ENCODE measurements at places on chromosomes 12 and 14.

- no peak overlapping the region for H3K27ac ChIP-seq
- H3K27me3 ChIP-seq = no peaks in the 10 kb centered on the region
- no peaks in the 10 kb centered on the region for H3K36me3 ChIP-seq
- no peak overlapping the region for H3K4me3 ChIP-seq
- no peak for DNase-seq
Observed at GRCh38 chr14:93135399-93135798, 19.7 kb upstream of the ITPK1 start.

DNA sequence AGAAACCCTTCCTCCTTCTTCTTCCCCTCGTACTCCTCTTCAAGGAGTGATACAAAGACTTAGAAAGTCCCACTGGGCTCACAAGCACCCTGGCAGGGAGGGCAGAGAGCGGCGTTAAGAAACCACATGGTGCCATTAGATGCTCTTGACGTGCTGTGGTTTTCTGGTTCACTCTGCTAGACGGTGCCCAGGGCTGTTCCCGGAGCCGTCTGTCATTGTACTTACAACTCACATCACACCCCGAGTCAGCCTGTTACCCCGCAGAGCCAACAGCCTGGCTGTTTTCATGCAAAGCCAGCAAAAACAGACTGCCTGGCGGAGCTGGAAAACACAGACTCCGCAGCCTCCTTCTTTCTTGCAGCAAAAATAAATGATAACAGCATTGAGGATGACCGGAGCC, 232.6 kb upstream of the TBX3 start:
- H3K27me3 ChIP-seq = no peaks in the 10 kb centered on the region
- H3K36me3 ChIP-seq = no peaks in the 10 kb centered on the region
- H3K27ac ChIP-seq = no peak overlapping the region
- no peak overlapping the region for H3K4me3 ChIP-seq
- no peaks in the 10 kb centered on the region for H3K4me1 ChIP-seq

DNA sequence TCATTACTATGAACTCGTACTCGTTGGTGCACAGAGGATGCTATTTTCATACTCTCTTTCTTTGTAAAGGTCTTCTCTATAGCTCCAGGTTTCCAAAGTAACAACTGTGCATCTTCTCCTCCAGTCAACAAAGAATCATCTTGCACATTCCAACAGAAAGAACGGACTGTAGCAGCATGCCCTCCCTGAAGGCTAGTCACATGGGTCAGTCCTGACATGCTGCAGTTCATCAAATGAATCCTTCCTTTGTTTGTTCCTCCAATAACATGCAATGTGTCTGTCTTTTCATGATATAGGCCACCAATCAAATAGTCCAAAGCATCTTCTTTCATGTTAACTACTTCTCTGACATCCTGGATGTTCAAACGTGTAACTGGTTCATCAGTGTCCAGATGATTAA, 42.9 kb downstream of the WDR89 start:
- H3K4me1 ChIP-seq = no peaks in the 10 kb centered on the region
- peaks cover 35% of the 10 kb centered on the region for H3K36me3 ChIP-seq
- no peaks in the 10 kb centered on the region for H3K27me3 ChIP-seq
- no peak overlapping the region for H3K4me3 ChIP-seq
- no peak for DNase-seq
- H3K27ac ChIP-seq = no peak overlapping the region

GRCh38 chr12:44246482-44247105, 410.7 kb downstream of the TMEM117 start:
- DNase-seq = no peak
- no peaks in the 10 kb centered on the region for H3K36me3 ChIP-seq
- H3K4me3 ChIP-seq = no peak overlapping the region
- no peaks in the 10 kb centered on the region for H3K27me3 ChIP-seq
- no peak overlapping the region for H3K27ac ChIP-seq
- H3K4me1 ChIP-seq = no peaks in the 10 kb centered on the region

- H3K27me3 ChIP-seq = no peaks in the 10 kb centered on the region
- no peaks in the 10 kb centered on the region for H3K36me3 ChIP-seq
- no peak overlapping the region for H3K27ac ChIP-seq
- no peaks in the 10 kb centered on the region for H3K4me1 ChIP-seq
- no peak overlapping the region for H3K4me3 ChIP-seq
- no peak for DNase-seq
Observed at GRCh38 chr14:60188115-60188514, 22.9 kb upstream of the DHRS7 start.

DNA sequence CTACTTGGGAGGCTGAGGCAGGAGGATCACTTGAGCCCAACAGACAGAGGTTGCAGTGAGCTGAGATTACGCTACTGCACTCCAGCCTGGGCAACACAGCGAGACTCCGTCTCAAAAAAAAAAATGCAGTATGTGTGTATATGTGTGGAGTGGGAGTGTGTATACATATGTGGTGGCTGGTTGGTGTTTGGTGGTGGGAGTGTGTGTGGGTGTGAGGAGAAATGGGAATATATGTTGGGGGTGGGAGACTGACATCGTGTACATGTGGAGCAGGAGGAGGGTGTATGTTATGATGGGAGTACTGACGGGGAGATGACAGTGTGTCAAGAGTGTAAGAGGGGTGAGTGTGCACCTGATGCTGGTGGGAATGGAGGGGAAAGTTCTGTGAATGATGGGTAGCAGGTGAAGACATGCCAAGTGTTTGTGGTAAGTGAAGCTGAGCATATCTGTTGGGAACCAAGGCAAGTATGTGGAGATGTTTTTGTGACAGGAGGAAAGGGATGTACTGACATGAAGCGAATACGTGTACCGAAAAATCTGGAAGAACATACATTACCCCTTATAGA, 4.2 kb downstream of the PNMA1 start:
- DNase-seq = no peak
- H3K4me1 ChIP-seq = peaks cover 16% of the 10 kb centered on the region
- peaks cover 35% of the 10 kb centered on the region for H3K36me3 ChIP-seq
- H3K4me3 ChIP-seq = no peak overlapping the region

GRCh38 chr14:55274751-55275150, 3.5 kb downstream of the FBXO34 start:
- H3K4me1 ChIP-seq = peaks cover 28% of the 10 kb centered on the region
- no peaks in the 10 kb centered on the region for H3K27me3 ChIP-seq
- peaks cover 28% of the 10 kb centered on the region for H3K36me3 ChIP-seq
- no peak for DNase-seq

DNA sequence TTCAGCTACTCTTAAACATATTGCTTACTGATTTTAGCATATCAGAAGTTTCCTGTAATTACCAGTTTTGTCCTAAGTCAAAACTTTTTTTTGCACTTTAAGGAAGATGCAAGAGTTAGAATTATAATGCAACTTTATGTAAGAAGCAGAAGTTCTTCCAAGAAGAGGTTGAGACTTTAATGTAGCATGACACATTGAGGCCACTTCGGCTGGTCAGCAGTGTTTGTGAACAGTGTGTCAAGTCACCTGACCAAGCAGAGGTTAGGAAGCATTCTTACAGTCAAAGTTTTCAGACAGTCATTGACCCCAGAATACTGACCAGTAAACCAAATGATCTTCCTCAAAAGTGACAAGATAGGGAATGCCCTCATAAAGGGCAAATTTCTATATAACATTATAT, 15.2 kb downstream of the FGFR1OP2 start:
- H3K27ac ChIP-seq = no peak overlapping the region
- no peak for DNase-seq
- no peak overlapping the region for H3K4me3 ChIP-seq

DNA sequence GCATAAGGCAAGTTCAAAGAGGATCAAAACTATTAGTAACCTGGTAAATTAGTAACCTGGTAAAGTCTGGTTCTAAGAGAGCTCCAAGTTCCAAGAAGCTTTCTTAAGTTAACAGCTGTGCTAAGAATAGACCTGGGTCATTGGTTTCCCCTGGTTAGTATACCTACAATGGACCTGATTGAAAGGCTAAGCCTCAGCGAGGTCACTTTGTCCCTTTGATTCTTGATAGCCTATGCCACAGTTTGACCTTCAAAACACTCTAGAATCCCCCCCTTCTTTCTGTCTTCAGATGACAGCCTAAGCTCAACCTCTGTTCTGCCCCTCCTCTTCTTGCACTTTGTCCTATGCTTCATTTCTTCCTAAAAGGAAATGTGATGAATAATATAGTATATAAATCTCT, 53.0 kb downstream of the LLPH start:
- no peaks in the 10 kb centered on the region for H3K27me3 ChIP-seq
- DNase-seq = no peak
- H3K4me3 ChIP-seq = no peak overlapping the region
- H3K27ac ChIP-seq = no peak overlapping the region
- H3K4me1 ChIP-seq = no peaks in the 10 kb centered on the region

DNA sequence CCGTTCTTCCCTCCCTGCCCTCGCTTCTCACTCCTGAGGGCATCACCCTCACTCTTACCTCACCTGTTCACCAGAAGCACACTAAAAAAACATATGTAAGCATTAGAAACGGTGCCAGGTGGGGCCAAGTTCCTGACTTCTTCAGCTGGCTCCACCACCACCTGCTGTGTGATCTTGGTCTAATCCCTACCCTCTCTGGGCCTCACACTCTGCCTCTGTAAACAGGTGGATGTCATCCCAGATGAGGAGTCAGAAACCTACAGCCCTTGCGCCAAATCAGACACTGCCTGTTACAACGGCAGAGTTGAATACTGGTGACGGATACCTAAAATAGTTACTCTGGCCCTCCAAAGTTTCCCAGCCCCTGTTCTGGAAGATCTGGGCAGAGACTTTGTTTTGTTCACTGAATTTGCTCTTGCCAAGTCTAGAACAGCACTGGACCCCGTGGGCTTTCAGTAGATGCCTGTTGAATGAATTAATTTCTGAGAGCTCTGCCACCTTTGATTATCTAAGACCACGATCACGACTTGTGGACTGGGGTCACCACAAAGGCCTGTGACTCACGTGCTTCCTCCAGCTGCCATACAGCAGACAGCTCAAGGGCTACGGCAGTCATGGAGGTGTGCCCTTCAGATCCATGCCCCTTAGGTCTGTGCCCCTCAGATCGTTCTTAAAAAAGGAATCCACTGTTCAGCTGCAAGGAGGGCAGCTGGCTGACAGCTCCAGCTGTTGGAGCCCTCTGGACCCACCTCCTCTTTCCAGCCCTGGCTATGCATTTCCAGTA, 71.9 kb downstream of the GSC start:
- DNase-seq = no peak
- H3K36me3 ChIP-seq = no peaks in the 10 kb centered on the region
- peaks cover 17% of the 10 kb centered on the region for H3K4me1 ChIP-seq
- H3K27ac ChIP-seq = no peak overlapping the region

DNA sequence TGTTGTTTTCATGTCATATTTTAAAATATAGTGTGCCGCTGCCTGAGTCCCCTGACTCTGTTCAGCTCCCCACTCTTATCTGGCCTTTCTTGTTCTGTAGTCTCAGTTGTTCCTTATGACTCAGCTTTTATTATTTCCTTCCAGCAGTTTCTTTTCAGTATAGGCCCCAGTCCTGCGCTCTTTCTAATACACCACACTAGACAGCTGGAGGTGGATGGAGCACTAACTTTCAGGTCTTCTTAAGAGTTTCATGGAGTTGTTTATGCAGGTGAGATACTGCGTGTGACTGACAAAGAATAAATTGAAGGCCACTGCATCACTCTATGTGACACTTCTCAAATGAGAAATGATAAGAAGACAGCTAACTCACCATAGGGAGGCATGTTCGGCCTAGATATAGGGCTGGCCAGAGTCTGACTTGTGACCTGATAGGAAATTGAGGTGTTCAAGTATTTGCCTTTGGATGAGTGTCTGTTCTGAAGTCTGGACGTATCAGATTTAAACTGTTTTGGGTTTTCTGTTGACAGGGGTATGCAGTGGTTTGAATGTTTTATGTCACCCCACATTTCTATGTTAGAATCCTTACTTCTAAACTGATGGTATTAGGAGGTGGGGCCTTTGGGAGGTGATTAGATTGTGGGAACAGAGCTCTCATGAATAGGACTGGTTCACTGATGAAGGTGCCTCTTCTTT, 60.8 kb upstream of the CLMN start:
- H3K27ac ChIP-seq = no peak overlapping the region
- peaks cover 13% of the 10 kb centered on the region for H3K27me3 ChIP-seq
- no peak for DNase-seq
- H3K36me3 ChIP-seq = no peaks in the 10 kb centered on the region
- H3K4me3 ChIP-seq = no peak overlapping the region

- H3K27ac ChIP-seq = no peak overlapping the region
- no peaks in the 10 kb centered on the region for H3K36me3 ChIP-seq
- no peaks in the 10 kb centered on the region for H3K27me3 ChIP-seq
- peak; percentile 21 for DNase-seq
- H3K4me3 ChIP-seq = no peak overlapping the region
Observed at GRCh38 chr14:68586896-68587751, 205.7 kb downstream of the ZFP36L1 start.

DNA sequence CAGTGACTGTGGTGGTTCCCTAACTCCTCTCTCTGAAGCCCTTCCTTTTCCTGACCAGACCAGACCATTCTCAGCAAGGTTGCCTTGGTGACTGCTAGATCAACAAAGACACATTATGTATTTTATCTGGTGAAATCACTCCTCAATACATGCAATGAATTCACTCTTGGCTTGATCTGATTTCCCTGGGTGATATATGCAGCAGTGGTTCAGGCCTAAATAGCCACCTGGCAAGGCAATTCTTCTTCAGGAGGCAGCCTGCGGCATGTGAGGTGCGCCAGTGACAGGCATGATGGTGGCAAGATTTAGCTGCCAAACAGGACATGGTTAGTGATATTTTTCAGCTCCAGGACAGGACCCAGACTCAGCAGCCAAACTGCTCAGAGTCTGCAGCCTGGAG, 350.3 kb upstream of the CCDC196 start:
- no peak overlapping the region for H3K27ac ChIP-seq
- no peak for DNase-seq
- no peaks in the 10 kb centered on the region for H3K36me3 ChIP-seq
- no peak overlapping the region for H3K4me3 ChIP-seq

- no peaks in the 10 kb centered on the region for H3K4me1 ChIP-seq
- no peak overlapping the region for H3K4me3 ChIP-seq
- H3K27ac ChIP-seq = no peak overlapping the region
- no peak for DNase-seq
- H3K36me3 ChIP-seq = peaks cover 4% of the 10 kb centered on the region
Observed at GRCh38 chr14:102540315-102541028, 30.9 kb upstream of the ANKRD9 start.

DNA sequence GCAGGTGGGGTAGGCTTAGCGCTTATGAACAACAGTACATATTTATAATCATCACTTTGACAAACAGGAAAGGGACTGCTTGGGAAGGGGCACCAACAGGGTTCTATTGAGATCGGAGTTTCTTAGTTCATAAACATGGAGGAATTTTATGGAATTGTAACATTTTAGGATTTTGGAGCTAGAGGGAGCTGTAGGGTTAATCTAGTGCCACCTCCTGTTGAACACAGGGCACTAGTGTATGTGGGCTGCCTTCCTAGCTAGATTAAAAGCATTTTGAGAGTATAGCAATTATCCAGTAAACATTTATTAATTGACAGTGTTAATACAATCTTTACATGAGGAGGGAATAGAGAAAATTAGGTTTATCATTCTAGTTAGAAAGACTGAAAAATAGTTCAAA, 23.1 kb upstream of the TBC1D30 start:
- H3K27ac ChIP-seq = no peak overlapping the region
- no peak overlapping the region for H3K4me3 ChIP-seq

GRCh38 chr14:52711666-52712065, 4.7 kb downstream of the PSMC6 start:
- H3K27me3 ChIP-seq = no peaks in the 10 kb centered on the region
- H3K4me1 ChIP-seq = no peaks in the 10 kb centered on the region
- no peak overlapping the region for H3K27ac ChIP-seq
- no peak for DNase-seq
